Nucleus accumbens (tissue), 56 donors: ENCODE measurements at places on chromosomes 16 and 17.
A peak's percentile ranks its signal among the peaks of the same experiment; 100 is the strongest.

DNA sequence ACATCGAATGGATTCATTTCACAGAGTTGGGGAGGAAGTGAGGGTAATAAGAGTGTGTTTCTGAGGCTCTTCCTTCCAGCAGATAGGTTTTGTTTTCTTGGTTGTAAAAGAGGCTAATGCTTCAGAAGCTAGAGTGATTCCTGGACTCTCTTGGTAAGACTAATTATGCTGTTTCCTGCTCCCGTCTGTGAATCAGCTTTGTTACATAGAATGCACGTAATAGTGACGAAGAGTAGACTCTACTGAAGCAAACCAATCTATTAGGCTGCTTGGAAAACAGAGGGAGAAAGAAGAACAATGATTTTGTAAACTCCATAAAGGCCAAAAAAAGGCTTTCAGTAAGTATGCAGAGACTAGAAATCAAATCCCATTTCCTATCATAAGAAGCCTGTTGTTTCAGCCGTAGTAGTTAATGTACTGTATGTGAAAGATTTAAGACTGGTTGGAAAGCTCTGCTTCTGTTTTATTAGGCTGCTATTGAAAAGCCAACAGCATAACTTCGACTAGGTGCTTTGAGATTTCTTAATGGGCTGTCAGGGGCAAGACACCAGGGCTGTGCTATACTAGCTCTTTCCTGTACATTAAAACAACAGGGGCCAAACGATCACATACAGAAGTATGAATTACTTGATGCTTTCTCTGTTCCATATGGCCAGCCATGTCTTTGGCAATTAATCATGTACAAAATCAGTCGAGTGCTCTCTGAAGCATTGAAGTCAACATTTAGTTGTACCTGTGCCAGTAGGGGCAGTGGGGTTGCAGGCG is 219.0 kb downstream of the FTO start:
- no peak for DNase-seq

GRCh38 chr17:28735242-28735722 is 6.7 kb downstream of the NEK8 start:
- no peak for DNase-seq

- no peak for DNase-seq
Observed at GRCh38 chr16:66254751-66255150, 111.7 kb upstream of the CDH5 start.

DNA sequence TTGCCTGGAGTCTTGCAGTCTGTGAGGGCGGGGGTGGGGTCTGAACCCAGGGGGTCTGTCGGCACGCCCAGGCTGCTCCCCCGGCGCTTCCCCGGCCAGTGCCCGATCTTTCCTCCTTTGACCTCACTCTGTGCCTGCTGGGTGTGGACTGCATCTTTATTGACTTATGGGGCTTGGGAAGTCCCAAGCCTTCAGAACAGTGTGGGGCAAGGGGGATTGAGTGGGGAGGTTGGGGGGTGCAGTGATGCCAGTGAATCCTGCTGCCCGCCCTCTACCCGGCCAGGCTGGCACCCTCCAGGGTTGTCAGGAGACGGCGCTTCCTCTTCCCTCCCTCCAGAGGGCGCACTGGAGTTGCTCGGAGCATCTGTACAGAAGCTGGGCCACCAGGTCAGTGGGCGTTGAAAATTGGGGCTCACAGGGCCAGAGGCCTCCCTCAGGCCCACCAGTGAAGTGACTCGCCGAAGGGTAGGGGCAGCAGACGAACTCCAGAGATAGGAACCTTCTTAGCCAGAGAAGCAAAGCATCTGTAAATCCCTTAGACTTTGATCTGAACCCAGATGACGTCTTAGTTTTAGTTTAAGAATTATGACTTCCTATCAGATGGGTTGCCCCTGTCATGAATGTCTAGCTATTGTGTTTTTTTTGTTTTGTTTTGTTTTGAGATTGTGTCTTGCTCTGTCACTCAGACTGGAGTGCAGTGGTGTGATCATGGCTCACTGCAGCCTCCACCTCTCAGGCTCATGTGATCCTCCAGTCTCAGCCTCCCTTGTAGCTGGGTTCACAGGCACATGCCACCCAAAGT is 184.8 kb upstream of the CIBAR2 start:
- peak; percentile 15 for DNase-seq

GRCh38 chr16:87327798-87328495 is 10.8 kb upstream of the C16orf95 start:
- DNase-seq = no peak

GRCh38 chr17:50311483-50311882 is 34.4 kb upstream of the XYLT2 start:
- DNase-seq = no peak

GRCh38 chr16:83994087-83994486 is 26.0 kb downstream of the NECAB2 start:
- no peak for DNase-seq

GRCh38 chr16:48014349-48015135 is 141.3 kb downstream of the ABCC12 start:
- DNase-seq = no peak

- DNase-seq = no peak
Observed at GRCh38 chr17:13485327-13485726, 116.4 kb downstream of the HS3ST3A1 start.

DNA sequence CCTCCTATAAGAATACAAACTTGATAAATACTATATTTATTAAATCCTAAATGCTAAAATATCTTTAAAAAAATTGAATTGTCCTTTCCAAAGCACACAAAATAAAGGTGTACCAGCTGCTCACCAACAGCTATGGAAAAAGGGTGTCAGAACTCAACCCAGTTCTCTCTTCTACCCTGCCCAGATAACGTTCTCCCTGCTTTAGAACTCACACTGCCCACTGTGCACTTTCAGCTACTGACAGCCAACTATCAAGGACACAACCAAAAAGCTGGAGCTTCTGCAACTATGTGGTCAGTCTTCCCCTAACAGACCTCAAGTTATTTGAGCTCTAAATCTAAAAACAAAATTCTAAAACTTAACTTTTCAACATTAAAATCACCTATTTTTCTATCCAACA is 13.7 kb downstream of the AP1G1 start:
- no peak for DNase-seq

- no peak for DNase-seq
Observed at GRCh38 chr17:70006159-70006558, 68.9 kb upstream of the KCNJ16 start.

- DNase-seq = no peak
Observed at GRCh38 chr17:78272181-78272913, 40.9 kb downstream of the TMEM235 start.

- no peak for DNase-seq
Observed at GRCh38 chr17:42744283-42744805, 496 bp downstream of the EZH1 start.

DNA sequence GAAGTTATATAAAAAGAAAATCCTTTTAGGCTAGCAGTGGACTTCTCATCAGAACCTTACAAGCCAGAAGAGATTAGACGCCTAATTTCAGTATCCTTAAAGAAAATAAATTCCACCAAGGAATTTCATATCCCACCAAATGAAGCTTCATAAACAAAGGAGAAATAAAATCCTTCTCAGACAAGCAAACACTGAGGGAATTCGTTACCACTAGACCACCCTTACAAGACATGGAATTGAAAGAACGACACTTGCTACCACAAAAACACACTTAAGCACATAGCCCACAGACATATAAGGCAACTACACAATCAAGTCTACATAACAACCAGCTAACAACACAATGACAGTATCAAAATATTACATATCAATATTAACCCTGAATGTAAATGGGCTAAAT is 299.2 kb downstream of the TOX3 start:
- no peak for DNase-seq

- DNase-seq = no peak
Observed at GRCh38 chr16:56711862-56712261, 18.1 kb upstream of the NUP93 start.

DNA sequence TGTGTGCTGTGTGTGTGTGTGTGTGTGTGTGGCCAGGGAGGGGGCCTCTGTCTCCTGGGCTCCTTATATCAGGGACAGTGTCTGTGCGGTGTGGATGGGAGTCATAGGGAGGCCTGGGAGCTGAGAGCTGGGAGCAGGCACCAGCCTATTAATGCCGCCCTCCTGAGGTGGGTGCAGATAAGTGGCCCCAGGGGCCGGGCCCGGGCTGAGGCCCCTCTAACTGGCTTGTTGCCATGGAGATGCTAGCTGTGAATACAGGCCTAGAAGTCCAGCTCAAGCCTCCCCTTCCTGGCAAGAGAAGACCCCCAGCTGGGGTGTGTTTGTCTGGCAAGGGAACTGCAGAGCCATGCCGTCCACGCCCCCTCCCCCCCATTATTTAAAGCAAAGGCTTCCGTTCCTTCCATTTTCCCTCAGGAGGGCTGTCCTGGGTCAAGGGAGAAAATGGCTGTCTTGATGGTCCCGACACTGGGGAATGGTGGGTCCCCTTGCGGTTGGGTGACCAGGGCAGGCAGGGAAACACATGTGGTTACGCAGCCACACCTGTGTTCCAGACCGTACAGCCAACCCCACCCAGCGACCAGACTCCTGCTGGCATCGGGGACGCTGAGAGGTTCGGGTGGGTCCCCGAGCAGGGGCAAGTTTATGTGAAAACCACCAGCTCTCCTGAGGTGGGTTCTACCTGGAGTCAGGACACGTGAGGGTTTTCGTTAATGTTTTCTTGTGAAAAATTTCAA is 141.1 kb downstream of the MRM1 start:
- DNase-seq = no peak

DNA sequence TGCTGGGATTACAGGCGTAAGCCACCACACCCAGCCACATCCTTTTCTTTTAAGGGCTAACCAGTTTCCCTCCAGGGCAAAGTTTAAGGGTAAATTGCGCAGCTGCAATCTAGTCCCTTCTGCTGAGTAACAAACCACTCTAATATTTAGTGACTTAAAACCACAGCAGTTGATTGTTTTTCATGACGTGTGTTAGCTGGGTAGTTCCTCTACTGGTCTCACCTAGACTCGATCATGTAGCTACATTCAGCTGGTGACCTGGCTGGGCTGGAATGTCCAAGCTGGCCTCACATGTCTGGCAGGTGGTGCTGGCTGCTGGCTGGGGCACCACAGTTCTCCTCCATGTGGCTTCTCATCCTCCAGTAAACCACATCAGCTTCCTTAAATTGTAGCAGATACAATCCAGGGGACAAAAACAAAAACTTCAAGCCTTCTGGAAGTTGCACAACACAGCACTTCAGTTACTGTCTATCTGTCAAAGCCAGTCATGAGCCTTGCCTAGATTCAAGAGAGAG is 75.5 kb downstream of the GPRC5B start:
- no peak for DNase-seq

- no peak for DNase-seq
Observed at GRCh38 chr17:75828076-75828400, 16.2 kb downstream of the UNC13D start.
